ENCODE measurements at places on chromosomes 3 and 15.

DNA sequence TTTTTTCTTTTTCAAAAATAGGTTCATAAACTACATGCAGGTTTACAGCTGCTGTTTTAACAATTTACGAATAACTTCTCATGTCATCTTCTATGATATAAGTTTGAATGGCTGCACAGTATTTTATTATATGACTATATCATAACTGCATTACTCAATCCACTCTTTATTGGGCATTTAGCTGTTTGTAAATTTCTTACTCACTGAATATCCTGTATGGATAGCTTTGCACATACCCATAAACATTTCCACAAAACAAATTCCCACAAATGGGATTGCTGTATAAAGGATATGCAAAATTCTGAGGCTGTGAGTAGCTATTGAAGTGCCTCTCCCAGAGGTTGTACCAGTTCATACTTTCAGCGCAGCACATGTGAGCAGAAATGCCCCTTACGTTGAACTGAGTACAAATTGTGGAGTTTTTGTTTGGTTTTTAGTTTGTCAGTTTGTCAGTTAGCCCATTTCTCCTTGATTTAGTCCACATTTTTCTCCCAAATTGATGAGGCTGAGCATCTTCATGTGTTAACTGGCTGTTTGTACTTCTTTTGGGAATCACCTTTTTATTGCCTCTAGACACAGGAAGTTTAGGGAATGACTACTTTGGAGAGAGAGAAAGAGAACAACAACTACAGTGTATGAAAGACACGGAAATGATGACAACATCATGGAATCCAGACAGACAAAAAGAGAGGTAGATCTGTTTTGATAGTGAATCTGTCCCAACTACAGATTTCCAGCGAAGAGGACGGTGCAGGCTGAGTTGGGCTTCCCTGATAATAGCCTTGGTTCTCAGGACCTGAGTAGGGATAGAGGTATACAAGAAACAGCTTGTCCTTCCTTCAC, 24.8 kb downstream of the TTC23 start:
- no peak for DNase-seq

DNA sequence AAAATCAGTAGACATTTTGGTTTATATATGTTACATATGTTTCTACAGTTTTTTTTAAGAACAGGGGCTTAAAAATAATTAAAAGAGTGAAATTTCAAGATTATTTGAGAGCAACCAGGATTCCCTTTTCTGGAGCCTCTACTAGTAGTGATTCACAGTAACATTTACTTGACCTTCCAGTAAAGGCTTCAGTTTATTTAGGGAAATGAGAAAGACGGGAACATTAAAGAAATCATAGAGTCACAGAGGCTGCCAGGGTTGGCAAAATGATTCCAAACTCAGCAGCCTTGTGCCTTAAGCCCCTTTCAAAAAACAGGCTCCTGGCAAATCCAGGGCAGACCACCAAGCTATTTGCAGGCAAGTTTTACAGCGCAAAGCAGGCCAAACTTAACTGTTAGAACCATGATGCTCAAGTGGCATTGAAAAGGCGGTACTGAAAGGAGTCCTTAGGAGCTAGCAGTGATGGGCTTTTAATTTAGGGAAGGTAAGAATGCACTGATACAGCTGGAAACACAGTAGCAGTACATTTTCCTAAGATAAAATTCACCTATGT, 201.1 kb upstream of the ADAMTS9 start:
- DNase-seq, result no peak

DNA sequence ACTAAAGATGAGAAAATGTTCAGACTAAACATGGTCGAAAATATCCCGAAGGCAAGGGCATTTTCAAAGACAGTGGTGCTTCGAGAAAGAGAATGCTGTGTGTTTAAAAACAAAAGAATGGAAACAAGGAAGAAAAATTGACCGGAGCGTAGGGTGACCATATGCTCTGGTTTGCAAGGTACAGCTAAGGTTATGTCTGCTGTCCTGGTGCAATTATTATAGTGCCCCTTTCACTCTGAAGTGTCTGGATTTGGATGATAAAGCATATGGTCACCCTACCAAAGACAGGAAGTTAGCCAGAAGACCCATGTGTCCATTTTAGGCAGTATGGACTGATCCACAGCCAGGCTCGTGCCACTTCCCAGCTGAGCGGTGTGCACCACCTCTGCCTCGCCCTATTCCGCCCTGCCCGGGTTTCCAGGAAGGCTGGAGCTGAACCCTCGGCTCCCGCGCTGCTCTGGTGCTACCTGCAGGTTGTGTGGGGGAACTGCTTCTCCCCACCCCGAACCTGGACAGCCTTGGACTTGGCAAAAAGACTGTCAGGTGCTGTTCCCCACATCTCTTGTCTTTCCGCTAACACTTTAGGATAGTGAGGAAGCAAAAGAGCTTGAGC, 25.2 kb downstream of the GOLGA6D start:
- DNase-seq, result no peak

DNA sequence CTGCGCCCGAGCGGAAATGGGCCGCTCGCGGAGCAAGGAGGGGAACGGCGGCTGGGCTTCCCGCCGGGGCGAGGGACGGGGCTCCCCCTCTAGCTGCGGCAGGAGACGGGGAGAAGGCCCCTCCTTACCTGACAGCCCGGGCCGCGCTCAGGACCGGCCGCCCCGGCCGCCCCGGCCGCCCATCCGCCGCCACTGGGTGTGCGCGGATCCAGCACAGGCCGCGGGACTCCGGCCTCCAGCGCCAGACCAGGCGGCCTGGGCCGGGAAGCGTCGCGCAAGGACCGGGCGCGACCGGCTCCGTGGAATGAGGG, 296 bp downstream of the TPRA1 start:
- DNase-seq, result no peak

- no peak for DNase-seq
Measured at GRCh38 chr15:95405447-95405846, 925.1 kb upstream of the NR2F2 start.

DNA sequence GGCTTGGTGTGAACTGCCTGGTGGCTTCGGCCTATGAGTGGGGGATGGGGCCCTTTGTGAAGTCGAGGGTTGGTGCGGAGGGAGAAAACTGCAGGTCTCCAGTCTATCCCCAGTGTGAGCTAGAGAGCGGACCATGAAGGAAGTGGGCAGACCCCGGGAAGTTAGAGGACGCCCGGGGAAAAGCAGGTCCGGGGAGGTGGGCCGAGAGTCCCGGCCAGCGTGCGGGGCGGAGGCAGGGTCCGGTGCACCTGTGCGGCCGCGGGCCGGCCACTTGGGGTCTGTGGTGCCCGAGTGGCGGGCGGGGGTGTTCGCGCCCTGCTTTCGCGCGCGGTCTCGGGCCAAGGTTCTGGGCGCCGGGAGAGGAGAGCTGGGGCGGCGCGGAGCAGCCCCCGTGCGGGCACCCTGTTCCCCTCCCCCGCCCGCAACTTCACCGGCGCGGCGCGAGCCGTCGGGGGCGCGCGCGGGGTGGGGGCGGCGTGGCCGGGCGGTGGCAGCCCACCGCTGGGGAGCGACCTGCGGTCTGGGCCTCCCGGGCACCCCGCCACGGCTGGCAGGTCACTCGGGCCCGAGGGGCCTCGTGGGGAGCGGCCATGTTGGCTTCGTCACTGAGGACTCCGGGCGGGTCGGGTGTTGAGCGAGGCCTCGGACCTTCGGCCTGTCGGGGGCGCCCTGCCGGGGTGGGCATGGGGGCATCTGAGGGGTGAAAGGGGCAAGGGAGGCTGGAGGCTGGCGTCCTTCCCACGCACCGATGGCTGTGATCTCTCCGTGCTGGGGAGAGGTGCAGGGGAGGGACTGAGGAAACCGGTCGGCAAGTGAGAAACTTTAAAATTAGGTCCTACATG, 4.8 kb downstream of the UBE2E1 start:
- DNase-seq, result no peak
